Inflammatory macrophage treated with lipopolysaccharide for 4 hours (primary cell): ENCODE measurements at places on chromosomes 2 and 18.

DNA sequence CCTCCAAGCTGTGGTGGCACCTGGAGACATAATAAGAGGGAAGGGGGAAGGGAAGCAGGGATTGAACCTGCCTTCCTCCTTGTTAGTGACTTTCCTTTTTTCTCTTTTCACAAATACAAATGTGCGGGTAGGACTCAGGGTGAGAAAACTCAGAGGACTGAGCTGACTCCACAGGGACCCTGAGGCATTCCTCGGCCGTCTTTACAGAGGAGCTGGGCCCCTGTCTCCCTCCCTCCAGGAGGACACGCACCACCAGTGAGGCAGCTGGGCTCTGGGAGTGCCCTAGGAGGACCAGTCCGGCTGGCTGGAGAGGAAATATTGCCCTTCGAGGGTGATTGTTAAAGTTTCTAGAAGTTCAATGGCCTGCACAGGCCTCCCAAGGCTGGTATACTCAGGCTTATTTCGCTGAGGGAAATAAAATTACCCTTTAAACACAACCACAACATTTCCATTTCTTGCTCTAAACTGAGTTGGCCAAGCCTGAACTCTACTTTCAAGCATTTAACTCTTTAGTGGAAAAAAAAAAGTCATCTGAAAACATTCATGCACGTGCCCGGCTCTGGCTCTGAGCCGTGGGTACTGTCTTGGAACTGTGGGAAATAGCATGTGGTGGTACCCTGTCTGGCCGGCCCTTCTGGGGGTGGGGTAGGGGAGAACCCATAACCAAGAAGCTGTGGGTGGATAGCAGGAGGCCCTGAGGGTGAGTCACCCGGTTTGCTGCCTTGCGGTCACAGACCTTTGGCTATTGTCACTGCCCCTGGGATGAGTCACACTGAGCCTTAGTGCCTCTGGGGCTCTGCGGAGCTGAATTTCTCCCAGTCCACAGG, 116.0 kb downstream of the COPS8 start:
- peak; percentile 69 for DNase-seq

DNA sequence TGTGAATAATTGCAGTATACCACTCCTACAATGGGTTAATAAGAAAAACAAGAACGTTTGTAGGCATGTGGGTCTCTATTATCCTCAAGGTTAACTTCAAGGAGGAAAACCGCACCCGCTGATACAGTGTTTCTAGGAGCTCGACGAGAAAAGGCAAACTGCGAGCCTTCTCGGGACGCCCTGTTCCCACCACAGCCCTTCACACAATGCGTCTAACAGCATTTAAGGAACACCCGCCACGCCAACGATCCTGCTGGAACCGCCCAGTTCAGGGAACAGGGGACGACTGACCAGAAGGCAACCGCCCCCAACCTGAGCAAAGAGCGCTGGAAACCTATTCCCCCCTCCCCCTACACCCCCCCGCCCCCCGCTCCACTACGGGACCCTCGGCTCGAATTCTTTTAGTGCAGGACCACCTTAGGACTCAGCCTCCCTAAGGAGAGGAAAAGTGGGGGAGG, 710 bp upstream of the TMSB10 start:
- DNase-seq, result peak; percentile 76

GRCh38 chr2:224086226-224086914, 47.3 kb upstream of the SERPINE2 start:
- peak; percentile 60 for DNase-seq

- no peak for DNase-seq
Measured at GRCh38 chr2:24394998-24395397, 34.7 kb upstream of the ITSN2 start.

DNA sequence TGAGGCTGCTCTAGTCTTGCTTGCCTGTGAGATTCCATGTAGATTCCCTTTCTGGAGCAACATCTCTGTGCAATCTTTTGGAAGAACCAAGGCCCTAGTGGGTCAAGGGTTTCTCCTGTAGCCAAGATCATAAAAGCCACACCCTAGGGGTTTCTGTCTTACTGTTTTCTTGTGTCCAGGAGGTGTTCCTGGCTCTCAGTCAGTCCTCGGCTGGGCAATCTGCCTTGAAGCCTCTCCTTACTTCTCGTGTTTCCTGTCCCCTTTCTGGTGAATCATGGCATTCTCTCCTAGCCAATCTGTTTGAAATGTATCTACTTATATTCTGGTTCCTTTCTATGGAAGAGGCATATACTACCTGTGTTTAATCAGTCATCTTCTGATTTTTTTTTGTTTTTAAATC, 484.8 kb upstream of the UBE2E3 start:
- no peak for DNase-seq
